NCI-H1436 treated with DMSO at 0.1 percent for 48 hours (cell line): ENCODE measurements at places on chromosomes 13 and 19.
A peak's percentile ranks its signal among the peaks of the same experiment; 100 is the strongest.

DNA sequence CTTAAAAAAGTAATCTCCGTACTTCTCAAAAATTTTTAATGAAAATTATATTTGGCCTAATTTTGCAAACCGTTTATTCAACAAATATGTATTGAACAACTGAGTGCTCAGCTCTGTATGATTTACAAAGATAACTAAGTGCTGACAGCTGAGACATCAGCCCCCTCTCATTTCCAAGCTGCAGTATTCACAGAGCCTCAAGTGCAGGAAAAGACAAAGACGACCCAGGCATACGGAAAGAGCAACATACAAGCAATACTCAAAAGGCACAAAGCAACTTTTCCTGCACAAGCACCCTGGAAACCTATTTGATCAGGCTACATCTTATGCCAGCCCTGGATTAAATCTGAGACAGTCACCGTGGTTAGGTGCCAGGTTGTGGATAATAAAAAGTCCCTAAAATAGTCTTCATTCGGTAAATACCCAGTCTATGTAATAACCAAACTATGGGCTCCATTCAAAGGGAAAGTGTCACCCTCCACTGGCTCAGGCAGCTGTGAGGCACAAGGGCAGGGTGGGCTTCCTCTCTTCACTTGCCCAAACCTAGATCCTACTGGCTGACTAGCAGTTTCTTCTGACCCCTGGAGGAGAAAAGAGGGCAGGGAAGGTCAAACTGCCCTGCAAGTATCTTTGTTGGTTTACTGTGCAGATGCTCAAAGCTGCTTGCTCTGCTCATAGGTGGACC lies 65.5 kb downstream of the TBC1D4 start:
- DNase-seq = no peak

GRCh38 chr13:42110410-42111155 lies 62.1 kb downstream of the DGKH start:
- no peak for DNase-seq

DNA sequence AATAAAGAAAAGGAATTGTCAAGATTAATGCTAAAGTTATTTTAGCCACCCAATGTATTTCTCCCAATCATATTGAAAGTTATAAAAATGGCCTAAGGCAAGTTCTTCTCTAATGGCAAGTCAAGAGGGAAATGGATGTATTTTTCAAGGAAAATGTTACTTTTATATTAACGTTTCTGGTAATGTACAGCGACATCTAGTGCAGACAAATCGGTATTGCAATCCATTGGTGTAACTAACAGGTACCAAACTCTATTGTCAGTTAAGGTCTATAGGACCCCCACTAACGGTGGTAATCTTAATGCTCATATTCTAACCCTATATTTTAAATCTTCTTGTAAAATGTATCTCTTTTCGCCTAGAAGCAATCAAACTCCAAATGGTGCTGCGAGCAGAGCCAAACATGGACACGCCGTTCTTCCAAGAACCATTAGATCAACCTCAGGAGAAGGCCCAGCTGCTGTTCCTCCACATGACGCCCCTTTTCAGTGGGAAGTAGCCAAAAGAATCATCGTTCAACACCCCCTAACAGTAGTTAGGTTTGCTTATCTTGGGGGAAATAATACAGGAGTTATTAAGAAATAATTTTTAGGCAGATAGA lies 98.5 kb upstream of the PABPC3 start:
- DNase-seq = no peak

DNA sequence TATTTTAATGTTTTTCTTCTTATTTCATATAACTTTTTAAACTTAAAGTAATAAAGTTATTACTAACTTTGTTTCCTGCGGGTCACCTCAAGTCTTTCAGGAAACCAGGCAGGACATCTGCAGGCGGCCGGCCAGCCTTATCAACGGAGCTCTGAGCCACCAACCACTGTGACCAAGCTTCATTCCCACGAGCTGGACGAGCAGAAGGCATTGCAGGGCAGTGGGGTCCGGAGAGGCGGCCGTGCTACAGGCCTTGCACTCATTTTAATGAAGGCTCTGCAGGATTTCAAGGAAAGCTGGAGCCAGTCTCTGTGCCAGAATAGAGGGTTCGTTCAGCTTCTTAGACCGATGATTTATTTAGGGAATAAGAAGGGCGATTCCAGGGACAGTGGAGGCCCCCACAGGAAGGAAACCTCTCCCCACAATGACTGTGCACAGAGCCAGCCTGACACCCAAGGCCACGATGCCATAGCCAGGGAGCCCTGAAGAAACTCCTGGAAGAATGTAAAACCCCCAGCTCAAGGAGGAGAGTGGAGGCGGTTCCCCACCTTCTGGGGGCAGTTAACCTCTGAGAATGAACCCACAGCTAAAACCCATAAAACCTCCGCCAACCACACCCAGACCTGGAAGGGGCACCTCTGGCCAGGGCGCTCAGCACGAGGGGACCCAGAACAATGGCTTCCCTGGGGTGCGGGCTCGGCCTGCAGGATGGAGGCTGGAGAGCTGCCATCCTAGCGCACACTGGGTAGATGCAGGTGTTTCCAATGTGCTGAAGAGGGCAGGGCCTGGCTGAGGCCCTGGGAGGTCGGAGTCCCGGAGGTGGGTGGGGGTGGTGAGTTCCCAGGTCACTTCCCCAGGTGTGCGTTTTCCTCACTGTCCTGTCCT lies 75.0 kb downstream of the RASA3 start:
- DNase-seq = no peak

DNA sequence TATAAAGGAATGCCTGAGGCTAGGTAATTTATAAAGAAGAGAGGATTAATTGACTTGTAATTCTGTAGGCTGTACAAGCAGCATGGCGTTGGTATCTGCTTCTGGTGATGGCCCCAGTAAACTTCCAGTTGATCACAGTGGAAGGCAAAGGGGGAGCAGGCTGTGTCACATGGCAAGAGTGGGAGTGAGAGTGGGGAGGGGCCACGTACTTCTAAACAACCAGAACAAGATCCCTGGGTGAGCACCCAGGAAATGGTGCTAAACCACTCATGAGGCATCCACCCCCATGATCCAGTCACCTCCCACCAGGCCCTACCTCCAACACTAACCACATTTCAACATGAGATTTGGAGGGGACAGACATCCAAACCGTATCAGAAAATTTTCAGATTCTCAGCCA lies 3.0 kb upstream of the RNF113B start:
- DNase-seq = no peak

GRCh38 chr19:13838435-13839129 lies 38.4 kb upstream of the NANOS3 start:
- DNase-seq = no peak

DNA sequence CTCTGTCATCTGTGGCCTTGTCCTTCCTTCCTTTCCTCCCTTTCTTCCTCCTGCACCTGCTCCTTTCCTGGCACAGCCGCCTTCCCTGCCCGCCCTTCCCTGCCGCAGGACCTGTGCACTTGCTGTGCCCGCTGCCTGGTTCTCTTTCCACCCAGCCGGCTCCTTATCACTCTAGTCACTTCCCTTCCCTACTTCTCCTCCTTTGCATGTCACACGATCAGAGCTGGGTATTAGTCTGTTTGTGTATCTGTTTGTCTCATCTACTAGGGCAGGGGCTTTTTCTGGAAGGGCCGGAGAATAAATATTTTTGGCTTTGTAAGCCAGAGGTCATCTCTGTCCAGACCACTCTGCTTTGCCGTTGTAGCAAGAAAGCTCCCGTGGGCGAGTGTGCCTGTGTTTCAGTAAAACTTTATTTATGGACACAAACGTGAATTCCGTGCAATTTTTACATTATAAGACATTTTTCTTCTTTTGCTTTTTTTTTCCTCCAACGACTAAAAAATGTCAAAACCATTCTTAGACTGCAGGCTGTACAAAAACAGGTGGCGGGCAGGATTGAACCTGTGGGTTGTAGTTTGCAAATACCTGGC lies 6.1 kb downstream of the KDM4B start:
- DNase-seq = no peak

DNA sequence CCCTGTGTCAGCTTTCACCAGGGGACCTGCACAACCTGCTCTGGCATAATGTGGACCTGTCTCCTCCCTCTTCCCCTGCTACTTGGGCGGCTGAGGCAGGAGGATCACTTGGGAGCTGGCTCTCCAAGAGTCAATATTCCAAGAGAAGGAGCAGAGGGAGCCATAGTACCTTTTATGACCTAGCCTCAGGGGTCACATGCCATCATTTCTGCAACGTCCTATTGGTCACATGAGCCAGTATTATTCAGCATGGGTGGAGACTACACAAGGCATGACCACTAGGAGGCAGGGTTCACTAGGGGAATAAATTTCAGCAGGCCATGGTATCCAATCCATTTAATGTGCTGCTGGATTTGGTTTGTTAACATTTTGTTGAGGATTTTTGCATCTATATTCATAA lies 12.0 kb upstream of the SHFL start:
- no peak for DNase-seq

DNA sequence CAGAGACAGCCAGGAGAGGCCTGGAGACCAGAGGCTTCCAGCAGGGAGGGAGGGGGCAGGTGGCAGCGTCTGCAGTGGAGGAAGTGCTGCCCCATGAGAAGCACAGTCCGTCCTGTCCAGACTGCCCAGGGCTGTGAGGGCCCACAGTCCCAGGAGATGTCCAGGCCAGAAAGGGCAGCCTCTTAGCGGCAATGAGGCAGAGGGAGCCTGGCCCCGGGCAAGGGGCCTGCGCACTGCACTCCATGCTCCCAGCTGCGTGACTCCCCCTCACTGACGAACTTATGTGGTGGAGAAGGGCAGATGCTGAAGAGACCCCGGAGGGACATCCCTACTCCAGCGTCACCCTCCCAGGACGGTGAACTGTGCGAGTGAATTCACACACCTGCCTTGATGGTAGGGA lies 115.3 kb downstream of the SOX1 start:
- no peak for DNase-seq

DNA sequence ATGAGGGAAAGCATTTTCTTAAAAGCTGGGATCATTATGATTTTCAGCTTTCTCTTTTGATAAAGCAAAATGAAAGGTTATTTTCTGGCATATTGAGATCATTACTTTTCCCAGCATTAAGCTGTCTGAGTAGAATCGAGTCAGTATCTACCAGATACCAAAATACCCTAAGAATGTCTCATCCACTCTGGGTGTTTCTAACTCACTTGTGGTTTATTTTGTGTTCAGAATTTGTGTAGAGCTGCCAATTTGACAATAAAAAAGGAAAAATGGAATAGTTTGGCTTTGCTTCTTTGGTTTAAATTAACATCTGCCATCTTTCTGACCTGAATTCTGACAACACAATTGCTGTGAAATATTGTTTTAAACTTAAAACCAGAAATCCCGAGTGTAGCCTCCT lies 438.7 kb upstream of the ARGLU1 start:
- no peak for DNase-seq

GRCh38 chr19:44260695-44261446 lies 1.2 kb downstream of the ZNF233 start:
- DNase-seq = no peak

DNA sequence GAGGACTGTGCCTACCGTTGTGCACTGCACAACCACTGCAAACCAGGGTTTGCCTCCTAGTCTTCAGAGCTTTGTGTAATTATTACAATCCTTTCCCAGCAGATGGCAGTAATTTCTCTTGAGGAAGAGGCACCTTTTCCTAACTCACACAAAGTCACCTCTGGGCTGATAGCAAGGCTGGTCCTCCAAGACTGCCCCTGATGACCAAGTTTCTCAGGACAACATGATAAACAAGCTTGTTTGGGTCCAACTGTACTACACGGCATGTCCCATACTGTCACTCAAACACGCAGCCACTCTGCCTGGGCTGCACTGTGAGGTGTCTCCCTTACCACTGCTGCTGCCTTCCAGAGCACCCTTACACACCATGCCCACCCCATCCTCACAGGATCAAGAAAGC lies 39.3 kb downstream of the RFXAP start:
- DNase-seq = no peak

DNA sequence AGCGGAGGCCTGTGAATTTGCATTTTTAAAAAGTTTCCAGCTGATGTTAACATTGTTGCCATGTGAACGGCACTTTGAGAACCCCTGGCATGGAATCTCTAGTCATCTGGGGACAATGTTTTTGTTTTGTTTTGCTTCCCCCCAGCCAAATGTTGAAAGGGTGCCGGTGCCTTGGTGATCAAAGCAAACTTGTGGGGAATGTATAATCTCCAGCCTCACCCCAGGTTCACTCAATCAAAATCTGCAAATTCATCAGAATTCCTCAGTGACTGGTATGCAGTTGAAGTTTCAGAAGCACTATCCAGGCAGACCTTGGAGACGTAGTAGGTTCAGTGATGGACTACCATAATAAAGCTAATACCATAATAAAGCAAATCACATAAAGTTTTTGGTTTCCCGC lies 428.7 kb downstream of the MYO16 start:
- DNase-seq = no peak

DNA sequence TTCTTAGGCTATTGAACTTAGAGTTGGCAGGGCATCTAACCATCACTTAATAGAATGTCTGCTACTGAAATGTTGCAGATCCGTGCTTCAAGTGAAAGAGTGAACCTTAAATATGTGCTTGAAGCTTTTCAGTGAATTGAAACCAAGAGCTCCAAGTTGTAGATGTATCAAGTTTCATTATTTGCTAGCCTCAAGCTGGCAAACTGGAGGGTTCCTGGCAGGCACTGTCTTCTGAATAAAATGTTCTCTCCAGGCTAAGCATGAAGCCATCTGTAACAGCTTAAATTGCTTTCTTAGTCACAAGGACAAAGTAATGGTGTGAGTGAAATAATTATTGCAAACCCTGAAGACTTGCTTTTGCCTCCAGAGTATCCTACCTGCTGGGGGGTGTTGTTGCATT lies 415.0 kb upstream of the SPRY2 start:
- DNase-seq = peak; percentile 38

GRCh38 chr13:110108348-110109139 lies 198.4 kb downstream of the COL4A1 start:
- peak; percentile 1 for DNase-seq

DNA sequence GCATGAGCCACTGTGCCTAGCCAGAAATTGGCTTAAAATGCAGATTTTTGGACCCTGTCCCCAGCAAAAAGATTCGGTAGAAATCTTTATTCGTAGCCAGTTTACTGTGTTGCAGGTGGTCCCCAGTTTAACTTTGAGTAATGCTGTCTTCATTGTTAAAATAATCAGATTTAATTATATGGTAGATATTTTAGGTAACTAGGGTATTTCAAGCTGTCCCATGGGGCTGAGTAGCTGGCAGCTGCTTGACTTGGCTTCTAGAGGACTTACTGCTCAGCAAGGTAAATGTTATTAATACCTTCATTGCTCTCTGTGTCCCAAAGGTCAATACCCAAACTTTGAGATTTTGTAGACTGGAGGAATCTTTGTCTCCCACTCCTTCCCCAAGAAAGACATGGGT lies 21.1 kb downstream of the LSM14A start:
- peak; percentile 68 for DNase-seq

- DNase-seq = no peak
Measured at GRCh38 chr19:31560086-31561060, 211.1 kb upstream of the TSHZ3 start.

GRCh38 chr13:106533101-106533942 lies 2.1 kb downstream of the EFNB2 start:
- DNase-seq = no peak

- no peak for DNase-seq
Measured at GRCh38 chr13:111975539-111976473, 91.1 kb upstream of the SOX1 start.

DNA sequence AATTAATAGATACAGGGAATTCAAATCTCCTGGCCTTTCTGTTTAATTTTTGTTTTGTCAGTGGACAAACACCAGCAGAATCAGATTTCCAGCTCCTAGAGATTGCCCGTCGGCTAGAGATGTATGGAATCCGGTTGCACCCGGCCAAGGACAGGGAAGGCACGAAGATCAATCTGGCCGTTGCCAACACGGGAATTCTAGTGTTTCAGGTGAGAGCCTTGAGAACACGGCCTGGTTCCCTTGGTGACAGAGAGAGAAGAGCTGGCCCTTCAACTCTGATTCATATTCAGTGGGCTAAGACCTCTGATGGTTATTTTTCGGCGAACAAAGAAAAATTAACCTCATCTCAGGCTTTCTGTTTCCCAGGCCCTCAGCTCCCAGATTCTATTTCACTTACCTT lies 191.3 kb downstream of the STK24 start:
- DNase-seq = no peak
